ENCODE measurements at places on chromosomes 5 and 9.

DNA sequence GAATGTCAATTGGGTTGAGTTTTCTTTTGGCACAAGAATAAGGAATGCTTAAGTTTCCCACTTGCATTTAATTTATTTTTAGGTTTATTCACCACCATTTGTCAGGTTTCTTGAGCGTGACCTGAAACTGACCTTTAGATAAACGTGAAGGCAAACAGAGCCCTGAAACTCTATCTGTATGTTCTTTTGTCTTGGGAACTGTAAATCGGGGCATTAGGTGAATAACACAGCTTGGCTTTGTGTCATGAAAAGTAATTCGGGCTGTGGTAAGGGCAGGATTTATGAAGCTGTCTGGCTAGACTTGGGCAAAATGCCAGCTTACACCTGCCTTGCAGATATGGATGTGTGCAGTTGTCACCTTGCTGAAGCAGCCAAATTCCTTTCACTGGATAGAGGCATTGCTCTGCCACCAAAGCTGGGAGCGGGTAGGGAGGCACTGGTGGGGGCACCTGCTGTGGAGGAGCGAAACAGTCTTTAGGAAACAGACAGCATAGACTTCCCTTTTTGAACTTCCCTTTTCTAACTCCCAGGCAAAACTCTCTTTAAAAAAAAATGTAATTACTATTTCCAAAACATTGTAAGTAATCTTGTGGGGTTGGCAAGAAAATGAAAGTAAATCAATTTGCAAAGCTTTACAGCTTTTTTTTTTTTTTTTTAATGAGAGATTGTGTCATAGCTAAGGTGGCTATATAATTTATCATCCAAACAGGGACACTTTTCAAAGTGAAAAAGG, 545.2 kb downstream of the CSNK1G3 start:
- DNase-seq: no peak

DNA sequence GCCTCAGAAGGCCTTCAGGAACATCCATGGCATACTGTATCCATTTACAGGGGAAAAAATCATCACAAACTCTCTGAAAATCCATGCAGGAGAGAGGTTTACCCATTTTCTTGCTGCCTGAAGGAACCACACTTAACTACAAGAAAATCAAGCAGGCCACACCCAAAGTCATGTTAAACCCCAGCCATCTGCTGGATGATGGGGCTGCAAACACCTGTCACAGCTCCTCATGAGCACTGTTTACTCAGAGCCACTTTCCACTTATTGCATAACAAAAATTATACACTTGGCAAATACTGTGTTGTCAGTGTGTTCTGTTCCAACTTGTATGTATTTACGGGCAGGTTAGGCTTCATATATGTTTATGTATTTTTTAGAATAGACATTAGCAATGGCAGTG, 35.8 kb downstream of the PPIC start:
- no peak for DNase-seq

DNA sequence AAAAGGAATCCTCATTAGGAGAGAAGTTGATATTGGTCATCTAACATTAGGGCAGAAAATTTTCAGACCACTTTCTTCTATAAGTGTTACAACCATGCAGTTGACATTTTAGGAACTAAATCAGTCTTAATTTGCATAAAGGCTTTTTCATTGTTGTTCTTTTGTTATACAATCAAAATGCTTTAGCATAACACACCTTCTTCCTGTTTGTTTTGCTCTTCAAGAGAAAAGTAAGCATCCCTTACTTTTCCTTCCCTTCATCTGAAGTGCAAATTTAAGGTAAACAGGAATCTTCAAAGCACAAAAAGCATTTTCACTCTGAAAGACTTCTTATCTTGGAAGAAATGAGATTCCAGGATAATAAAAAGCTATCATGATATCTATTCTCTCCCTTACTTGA, 273.6 kb downstream of the PTPRD start:
- DNase-seq: no peak

DNA sequence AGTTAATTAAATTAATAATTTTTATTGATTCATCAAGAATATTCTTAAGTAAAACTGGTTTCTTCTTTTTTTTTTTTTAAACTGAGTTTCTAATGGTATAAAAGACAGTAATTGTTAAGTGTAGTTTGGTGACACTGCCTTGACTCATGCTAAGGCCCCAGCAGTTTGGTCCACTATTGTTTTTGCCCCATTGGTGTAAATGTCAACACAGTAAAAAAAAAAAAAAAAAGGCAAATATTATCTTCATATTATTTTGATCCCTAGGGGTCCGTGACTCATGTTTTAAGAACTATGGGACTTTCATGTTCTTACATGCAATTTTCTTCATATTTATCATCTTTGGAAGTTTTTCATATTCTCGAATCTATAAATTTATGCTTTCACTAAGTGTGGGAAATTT, 29.2 kb upstream of the JAK2 start:
- DNase-seq: no peak
